ENCODE measurements at places on chromosomes 11 and 22. TPM values are rescaled to one million over a fixed set of nuclear protein-coding genes. Genes with fewer than 3 reads are reported as not detected.

DNA sequence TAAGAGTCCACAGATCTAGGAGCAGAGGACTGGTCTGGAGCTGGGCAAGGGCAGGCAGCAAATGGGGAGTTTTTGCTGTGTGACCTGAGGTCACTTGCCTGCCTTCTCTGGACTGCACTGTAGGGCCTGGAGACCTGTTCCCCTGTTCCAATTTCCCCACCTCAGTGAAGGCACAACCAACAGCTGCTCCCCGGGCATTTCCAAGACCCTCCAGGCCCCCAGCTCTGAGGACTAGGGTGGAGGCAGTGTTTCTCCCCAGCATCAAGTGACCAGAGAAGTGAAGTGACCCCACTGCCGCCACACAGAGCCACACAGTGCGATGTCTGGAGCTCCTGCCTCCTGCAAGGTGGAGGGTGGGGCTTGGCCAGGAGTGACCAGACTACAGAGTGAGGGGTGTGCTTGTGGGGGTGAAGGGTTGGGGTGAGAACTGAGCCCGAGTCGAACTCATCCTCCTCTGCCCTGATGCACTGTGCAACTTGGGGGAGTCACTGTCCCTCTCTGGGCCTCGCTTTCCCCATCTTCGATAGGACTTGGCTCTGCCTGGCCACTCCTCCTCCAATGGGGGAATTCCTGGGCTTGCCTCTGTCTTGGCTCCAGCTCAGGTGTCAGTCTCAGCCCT, 21.6 kb downstream of the P2RY2 start:
- no peak for DNase-seq

DNA sequence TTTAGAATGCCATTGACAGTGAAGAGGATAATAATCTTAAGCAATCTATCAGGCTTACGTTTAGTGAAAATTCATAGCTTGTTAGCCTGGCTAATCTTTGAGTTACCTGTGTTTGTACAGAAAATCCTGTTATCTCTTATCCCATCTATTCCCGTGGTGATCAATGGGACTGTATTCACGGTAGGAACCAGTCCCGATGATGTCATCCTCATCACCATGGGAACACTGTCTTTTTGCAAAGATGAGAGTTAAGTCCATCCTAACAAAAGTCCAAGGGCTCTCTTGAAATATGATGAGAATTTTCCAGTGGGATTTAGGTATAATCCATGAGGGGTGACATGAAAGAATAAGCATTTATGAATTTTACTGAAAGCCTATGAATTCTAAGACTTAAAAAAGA, 762.2 kb downstream of the ETS1 start:
- no peak for DNase-seq

DNA sequence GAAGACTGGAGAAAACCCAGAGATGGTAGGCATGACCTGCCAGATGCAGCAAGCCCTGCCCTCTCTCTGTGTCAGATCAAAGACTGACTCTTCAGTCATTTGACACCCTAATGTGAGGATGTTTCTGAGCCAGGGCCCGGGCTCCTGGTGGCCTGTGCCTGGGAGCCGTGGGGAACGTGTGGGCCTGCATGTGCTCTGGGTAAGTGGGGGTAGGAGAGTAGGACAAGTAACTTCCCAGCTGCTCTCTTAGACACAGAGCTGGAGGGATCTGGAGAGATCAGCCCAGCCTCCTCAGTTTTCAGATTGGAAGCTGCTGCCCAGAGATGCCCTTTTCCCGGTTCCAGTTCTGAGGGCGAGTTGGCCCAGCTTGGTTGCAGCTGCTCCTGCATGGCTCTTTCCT, 110.8 kb downstream of the TEAD1 start:
- DNase-seq = no peak

GRCh38 chr11:131691181-131692041, 321.0 kb downstream of the NTM start:
- DNase-seq = no peak

Gene KIAA1671
- polyA plus RNA-seq = 24.4 TPM

DNA sequence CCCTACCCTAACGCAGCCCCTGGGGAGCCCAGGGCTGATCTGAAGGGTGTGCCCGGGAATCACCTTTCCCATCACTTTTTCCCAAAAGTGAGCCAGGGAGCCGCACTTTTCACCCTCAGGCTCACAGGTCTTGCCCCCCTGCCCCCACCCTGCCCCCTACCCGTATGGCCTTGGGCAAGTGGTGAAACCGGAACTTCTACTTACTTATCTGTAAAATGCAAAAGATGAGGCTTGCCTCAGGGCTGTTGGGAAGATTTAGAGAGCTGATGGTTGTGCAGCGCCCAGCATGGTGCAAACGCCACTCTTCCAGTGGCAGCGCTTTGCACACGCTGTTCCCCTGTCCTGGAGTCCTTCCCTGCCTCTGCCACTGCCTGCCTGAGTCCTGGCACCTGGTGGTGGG, 8.0 kb downstream of the SYT12 start:
- DNase-seq = no peak

GRCh38 chr11:81960443-81960842, 773.2 kb downstream of the FAM181B start:
- peak; percentile 9 for DNase-seq

Measured in left renal pelvis (tissue), 4 donors.